Stimulated activated naive CD8-positive, alpha-beta T cell treated with anti-CD3 and anti-CD28 coated beads, Interleukin-15, Interleukin-2, amounts not matched to agents 100 U/mL and 50 U/mL, for 24 hours (primary cell): ENCODE measurements at places on chromosomes 3 and 15.

DNA sequence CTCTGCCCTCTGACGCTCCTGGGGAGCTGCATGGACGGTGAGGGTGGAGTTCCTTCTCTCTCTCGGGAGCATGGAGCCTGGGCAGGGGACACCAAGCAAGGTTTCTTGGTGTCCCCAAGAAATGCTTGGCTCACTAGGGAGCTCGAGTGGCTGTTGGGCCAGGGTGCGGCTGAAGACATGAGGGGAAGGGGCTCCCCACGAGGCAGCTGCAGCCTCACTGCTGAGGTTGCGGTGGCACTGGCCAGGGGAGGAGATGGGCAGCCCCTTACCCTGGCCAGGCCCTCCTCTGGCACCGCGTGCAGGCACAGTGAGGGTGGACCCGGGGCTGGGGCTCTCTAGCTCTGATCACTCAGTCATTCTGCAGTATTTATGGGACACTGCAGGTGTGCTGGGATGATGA lies 43.5 kb upstream of the SLC41A3 start:
- no peak for DNase-seq

DNA sequence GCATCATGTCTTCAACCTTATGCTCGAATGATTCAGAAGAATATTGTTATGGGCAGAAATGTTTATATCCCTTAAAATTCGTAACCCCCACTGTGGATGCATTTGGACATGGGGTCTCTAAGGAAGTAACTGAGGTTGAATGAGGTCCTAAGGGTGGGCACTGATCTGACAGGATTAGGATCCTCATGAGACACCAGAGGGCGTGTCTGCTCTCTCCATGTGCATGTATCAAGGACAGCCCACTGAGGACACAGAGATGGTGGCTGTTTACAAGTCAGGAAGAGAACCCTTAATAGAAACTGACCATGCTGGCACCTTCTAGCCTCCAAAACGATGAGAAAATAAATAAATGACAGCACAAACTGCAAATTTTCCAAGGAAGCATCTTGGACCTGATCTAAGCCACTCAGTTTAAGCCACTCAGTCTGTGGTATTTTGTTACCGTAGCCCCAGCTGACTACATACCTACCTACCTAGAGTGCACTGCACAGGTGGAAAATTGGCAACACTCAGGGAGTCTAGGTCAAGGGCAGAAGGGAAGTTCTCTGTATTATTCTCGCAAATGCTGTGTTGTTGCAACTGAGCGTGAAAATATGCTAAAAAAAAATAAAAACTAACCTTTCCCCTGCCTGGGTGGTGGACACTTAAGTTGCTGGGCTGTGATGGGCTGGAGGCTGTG lies 126.6 kb downstream of the TJP1 start:
- DNase-seq = no peak

- no peak for DNase-seq
Measured at GRCh38 chr3:195764961-195765706, 44.4 kb downstream of the MUC20 start.

GRCh38 chr15:89799011-89799911 lies 15.4 kb downstream of the ANPEP start:
- no peak for DNase-seq

GRCh38 chr15:42324308-42324707 lies 35.0 kb upstream of the CAPN3 start:
- DNase-seq = no peak

DNA sequence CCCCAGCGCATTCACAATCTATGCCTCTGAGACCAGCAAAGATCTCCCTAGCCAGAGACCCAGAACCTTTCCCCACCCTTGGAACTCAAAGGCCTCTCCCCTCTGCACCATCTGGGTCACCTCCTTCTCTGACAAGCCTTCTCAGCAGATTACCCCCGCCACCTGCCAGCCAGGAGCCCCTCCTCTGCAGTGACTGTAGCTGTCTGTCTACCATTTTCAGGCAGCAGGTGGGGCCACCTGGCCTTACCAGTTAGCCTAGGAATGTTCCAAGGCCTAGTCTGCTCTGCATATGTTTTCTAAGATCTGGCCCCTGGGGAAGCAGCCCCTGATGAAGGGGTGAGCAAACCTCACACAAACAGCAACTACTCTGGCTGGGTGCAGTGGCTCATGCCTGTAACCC lies 2.4 kb downstream of the MYLK start:
- no peak for DNase-seq

GRCh38 chr15:60652870-60653269 lies 173.9 kb upstream of the ICE2 start:
- DNase-seq = no peak

DNA sequence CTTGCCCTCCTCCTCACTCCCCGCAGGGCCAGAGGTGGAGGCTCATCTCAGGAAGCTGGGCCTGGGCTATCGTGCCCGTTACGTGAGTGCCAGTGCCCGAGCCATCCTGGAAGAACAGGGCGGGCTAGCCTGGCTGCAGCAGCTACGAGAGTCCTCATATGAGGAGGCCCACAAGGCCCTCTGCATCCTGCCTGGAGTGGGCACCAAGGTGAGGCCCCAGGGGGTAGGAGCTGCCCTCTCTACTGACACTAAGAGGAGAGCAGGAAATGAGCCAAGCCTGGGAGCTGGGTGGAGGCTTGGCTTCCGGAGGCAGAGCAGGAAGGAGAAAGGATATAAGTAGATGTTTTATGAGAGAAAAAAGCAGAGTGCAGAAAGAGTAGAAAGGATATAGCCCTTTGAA lies 4.9 kb downstream of the OGG1 start:
- no peak for DNase-seq

GRCh38 chr15:45021348-45021747 lies 1.6 kb upstream of the SORD start:
- no peak for DNase-seq

- no peak for DNase-seq
Measured at GRCh38 chr3:4643904-4644547, 150.9 kb downstream of the ITPR1 start.

DNA sequence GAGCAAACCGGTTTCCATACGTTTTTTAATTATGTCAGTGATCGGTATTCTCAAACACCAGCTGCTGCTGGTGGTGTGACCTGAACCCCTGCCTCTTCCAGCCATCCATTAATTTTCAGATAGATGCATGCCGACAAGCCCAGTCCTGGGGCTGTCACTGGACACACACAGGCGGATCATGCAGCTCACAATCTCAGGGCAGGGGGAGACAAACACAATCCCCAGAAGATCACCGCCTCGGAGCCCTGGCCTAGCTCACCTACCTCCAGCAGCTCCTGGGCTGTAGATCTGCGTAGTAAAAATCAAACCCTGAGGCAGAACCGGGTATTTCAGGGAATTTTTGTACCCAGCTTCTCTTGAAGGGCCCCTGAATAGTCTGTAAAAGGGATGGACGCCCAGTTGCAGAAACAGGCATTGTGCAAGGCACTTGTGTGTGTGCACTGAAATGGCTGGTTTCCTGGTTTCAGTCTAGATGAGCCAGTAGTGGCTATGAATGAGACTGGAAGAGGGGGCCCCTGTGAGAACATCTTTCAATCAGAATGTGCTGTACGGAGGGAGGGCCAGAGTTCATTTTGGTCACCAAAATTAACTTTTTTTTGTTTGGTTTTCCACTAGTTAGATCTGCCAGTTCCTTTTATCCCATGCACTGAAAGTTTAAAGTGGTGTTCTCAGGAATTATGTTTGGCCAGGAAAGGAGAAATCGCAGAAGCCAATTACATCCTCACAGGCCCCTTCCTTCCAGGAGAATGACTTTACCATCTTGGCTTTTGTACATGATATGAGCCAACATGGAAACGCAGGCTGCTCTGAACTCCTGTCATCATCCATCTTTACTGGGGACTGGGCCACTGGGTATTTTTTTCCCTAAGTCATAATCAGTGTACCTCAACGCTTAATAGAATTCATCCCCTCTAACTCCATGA lies 55.0 kb upstream of the RPL32 start:
- no peak for DNase-seq

DNA sequence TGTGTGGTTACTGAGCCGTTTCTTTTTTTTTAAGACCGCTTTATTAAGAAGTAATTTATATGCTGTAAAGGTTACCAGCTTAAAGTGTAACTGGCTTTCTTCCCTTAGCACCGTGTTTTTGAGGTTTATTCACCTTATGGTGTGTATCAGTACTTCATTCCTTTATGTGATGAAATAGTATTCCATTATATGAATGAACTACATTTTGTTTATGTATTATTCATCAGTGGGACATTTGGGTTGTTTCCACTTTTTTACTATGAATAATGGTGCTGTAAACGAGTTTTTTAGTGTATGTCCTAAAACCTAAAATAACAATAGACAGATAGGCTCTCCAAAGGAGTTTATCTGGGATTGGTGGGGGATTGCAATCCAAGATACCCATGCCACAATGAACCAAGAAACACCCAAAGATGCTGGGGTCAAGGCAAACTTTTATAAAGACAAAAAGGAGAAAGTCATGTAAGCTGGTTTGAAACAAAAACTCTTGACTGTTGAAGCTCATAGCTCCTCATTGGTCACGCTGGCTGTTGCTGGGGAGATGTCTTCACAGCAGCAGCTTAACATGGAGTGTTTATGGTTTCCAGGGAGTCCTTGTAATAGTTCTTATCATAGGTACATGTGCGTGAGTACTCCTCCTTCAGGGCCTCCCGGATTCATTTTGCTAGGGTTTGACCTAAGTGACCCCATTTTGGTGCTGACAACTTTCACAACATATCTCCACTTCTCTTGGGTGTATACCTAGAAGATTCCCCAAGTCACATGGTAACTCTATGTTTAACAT lies 16.0 kb downstream of the TM2D3 start:
- no peak for DNase-seq

DNA sequence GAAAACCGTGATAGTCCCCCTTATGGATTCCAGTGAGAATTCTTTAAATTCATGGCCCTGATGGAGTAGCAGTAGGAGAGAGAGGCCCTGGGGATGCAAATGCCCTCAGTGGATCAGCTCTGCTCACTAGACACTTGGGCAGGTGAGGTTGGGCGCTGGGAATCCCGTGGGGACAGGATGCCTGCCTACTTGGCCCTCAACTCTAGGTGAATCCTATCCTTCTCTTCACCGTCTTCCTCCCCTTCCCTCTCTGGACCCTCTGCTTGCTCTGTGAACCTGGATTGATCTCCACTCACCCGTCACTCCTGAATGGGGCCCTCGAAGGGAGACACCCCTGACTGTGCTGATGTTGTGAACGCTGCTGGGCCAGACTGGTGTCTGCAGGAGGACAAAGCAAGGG lies 77.4 kb downstream of the SEC22A start:
- DNase-seq = no peak
